ENCODE measurements at places on chromosomes 6 and 20.

DNA sequence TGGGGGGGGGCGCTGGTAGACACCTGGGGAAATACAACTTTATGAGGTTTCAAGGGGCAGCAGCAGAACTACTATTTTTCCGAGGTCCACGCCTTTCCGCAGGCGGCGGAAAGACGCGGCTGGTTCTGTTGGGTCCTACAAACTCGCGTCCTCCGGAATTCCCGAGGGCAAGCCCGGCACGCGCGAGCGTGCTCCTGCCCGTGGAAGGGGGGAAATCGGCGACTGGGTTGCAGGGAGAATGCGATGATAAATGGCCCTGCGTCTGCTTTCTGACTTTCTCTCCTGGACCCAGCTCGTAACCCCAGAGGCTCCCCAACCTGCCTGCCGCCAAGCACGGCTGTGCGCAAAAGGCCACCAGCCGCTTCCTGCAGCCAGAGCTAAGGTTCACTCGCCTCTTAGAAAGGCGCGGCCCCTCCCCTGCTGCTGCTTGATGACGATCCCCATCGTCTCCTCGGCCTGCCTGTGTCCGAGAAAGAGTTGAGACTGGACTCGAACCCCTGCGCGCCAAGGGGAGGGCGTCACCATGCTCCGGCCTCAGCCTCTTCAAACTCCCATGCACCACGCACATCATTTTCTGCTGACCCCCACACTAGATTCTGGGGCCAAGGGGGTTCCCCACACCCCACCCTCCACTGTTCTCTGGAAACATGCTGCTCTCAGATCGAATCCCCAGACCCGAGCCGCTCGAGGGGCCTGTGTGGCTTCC lies 6.7 kb downstream of the FOXA2 start:
- DNase-seq = peak; percentile 88
- peaks cover 83% of the 10 kb centered on the region for H3K27me3 ChIP-seq
- H3K36me3 ChIP-seq = no peaks in the 10 kb centered on the region
- no peaks in the 10 kb centered on the region for H3K4me1 ChIP-seq
- H3K4me3 ChIP-seq = peak overlapping the region; percentile 44
- peak overlapping the region; percentile 83 for H3K27ac ChIP-seq

- H3K27me3 ChIP-seq = no peaks in the 10 kb centered on the region
- peak; percentile 76 for DNase-seq
- peak overlapping the region; percentile 79 for H3K27ac ChIP-seq
- no peaks in the 10 kb centered on the region for H3K36me3 ChIP-seq
- peaks cover 24% of the 10 kb centered on the region for H3K4me1 ChIP-seq
Observed at GRCh38 chr6:44128020-44128917, 915 bp downstream of the TMEM63B start.

GRCh38 chr6:75827163-75827562 lies 78.1 kb downstream of the MYO6 start:
- H3K4me1 ChIP-seq = no peaks in the 10 kb centered on the region
- no peak for DNase-seq
- H3K27me3 ChIP-seq = no peaks in the 10 kb centered on the region
- peaks cover 7% of the 10 kb centered on the region for H3K36me3 ChIP-seq

GRCh38 chr6:125954735-125955339 lies 1.7 kb upstream of the HINT3 start:
- H3K4me3 ChIP-seq = no peak overlapping the region
- DNase-seq = no peak
- H3K27ac ChIP-seq = no peak overlapping the region
- H3K4me1 ChIP-seq = peaks cover 23% of the 10 kb centered on the region
- no peaks in the 10 kb centered on the region for H3K27me3 ChIP-seq

DNA sequence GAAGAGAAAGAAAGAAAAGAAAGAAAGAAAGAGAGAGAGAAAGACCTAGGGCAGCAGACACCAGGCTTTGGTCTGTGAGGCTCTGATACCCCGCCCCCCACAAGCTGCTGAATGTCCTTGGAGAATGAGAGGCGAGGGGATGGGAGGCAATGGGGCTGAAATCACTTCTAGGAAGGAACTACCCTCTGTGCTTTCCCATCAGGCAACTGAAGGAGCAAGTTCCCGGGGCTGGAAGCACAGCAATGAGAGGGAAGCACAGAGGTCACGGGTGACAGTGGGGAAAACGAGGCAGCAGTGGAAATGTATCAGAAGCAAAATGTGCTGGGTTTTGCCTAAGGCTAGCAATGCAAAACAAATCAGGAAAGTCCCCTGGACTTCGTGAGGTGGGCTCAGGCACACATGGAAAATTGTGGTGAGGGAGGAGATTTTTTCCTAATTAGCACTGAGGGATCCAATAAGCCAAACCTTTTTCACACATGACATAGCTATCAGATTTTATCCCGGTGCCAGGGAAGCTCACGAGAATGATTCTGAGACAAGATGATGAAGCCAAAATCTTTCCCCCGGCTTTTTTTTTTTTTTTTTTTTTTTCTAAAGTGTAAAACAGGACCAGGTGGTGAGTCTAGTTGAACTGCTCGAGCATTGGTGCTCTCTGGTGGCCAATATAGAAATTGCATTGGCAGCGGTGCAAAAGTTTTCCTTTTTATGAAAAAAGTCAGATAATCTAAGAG lies 16.8 kb upstream of the ARFGEF2 start:
- H3K27me3 ChIP-seq = no peaks in the 10 kb centered on the region
- no peaks in the 10 kb centered on the region for H3K36me3 ChIP-seq
- no peak overlapping the region for H3K4me3 ChIP-seq
- no peak overlapping the region for H3K27ac ChIP-seq
- H3K4me1 ChIP-seq = peaks cover 3% of the 10 kb centered on the region

DNA sequence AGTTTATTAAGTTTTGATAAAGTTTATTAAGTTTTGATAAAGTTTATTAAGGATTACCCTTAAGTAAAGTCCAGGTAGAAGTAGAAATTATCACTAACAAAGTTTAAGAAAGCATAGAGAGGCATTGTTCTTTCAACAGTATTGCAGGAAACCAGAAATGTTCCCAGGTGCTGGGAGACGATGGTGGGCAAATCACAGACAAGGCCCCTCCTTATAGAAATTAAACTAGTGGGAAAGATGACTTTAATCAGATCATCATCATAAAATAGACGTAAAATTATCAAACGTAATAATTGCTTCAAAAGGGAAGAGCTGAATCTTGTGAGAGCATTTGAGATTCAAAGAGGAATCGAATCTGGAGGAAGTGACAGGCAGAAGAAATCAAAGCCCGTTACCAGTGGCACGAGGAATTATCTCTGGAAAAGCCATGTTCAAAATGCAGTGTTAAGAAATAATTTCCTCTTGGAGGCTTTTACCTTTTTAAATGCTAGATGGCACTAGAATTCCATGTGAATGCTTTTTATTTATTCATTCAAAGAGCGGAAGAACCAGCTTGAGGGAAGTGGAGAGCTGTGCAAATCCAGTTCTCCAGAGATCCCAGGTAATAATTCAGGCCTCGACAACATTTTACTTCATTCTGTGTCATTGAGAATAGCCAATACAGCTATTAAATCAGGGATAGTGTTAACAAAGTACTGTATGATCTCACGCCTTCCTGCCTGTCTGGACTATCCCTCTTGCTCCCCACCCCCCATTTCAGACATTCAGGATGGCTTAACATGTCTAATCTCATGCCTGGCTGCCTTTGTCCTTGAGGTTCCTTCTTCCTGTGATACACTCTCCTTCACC lies 1.0 kb upstream of the APMAP start:
- peak overlapping the region; percentile 95 for H3K4me3 ChIP-seq
- no peaks in the 10 kb centered on the region for H3K36me3 ChIP-seq
- no peak for DNase-seq
- no peaks in the 10 kb centered on the region for H3K27me3 ChIP-seq
- peaks cover 29% of the 10 kb centered on the region for H3K4me1 ChIP-seq

DNA sequence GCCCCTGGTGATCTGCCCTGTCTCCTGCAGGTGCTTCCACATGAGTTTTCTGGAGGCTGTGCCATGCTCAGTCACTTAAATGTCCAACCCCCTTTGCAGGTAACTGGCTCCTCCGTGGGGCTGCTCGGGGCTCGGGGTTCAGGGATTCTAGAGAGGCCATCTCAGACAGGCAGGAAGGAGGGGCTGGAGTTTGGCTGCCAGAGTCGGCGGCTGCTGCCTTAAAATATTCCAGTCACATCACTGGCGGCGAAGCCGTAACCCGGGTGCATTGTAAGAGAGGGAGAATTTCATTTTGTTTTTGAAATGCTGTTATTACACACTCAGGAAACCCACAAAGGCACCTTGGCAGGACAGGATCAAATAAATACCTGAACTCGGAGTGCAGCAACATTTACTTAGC lies 212.9 kb upstream of the PMEPA1 start:
- H3K36me3 ChIP-seq = no peaks in the 10 kb centered on the region
- no peak overlapping the region for H3K27ac ChIP-seq
- no peaks in the 10 kb centered on the region for H3K4me1 ChIP-seq

Measured in upper lobe of right lung (tissue), 1 donor.